ENCODE measurements at places on chromosomes 2 and 18. TPM values are rescaled to one million over a fixed set of nuclear protein-coding genes. Genes with fewer than 3 reads are reported as not detected.

- no peak for DNase-seq
Observed at GRCh38 chr2:196206804-196207203, 35.4 kb upstream of the STK17B start.

DNA sequence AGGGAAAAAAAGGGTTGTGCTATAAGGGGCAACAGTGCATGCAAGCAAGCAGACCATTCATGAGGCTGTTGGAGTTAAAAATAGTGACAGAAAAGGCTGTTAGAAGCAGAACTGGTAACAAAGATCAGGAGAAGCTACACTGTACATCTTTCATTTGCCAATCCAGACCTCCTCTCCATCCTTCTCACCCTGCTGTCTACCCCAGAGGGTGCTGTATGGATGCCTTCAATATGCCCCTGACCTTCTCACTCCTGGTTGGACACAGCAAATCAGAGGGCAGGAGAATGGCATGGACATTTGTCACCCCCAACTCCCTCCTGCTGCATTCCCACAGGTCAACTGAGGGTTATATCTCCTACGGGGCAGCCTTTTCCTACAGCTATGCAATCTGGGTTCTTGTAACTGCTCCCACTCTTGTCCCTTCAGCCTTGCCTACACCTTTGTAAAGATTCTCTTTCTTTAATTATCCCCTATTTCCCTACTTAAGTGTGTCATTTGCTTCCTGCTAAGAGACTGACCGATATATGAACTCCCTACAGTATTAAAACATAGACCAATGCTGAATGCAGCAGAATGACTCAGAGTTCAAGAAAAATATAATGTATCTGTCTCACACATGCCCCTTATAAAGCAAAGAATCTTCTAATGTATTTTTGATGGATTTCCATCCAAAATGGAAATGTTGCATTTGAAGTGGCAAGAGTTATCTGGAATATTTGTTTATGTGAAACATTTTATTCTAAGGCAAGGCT is 169.2 kb upstream of the NCKAP5 start:
- no peak for DNase-seq

- no peak for DNase-seq
Observed at GRCh38 chr2:174634130-174635014, 36.8 kb upstream of the WIPF1 start.

DNA sequence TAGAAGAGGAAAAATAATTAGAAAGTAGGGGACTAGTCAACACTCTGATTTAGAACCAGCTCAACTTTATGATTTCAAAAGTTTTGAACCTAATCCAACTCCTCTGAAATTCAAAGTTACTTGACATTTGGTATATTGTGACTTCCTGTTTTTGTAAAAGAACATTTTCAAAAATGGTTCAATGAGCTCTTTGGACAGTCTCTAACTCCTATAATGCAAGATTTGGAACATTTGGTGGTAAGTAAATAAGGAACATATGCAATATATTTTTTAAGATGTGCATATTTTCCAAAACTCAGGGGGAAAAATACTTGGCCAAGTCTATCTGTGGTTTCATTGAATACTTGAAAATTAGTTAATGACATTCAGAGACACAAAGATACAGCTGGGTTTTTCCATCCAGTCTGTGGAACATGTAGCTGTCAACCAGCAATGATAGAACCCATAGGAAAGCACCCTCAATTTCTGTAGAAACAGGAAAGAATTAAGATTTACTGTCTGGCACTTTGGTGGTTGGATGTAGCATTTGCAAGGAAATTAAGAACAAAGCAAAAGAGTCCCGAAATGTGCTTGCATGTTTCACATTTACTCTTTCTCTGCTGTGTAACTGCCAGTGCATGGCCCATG is 17.0 kb upstream of the ANKRD44 start:
- DNase-seq: no peak

DNA sequence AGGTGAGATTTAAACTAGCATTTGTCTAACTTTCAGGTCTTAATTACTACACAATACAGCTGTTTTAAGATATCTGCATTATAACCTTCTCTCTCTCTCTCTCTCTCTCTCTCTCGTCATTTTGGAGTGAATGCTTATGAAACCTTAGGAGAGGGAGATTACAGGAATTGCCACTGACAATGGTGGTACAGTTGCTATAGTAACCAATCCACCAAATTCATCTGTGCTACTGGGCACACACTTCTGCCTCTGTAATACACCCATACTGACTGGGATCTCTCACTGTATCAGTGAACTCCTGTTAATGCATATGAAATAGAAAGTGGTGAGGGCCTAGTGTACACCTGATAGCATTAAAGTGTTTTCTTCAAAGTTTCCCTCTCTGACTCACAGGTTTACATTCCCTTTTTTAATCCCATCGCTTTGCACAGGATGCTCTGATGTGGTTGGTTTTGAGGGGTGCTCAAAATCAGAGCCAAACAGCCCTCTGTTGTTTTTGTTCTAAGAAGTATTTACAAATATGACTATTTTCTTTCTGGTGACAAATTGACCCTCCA is 13.1 kb downstream of the KLHL14 start:
- no peak for DNase-seq

- no peak for DNase-seq
Observed at GRCh38 chr2:22894761-22895160, 490.2 kb upstream of the KLHL29 start.

DNA sequence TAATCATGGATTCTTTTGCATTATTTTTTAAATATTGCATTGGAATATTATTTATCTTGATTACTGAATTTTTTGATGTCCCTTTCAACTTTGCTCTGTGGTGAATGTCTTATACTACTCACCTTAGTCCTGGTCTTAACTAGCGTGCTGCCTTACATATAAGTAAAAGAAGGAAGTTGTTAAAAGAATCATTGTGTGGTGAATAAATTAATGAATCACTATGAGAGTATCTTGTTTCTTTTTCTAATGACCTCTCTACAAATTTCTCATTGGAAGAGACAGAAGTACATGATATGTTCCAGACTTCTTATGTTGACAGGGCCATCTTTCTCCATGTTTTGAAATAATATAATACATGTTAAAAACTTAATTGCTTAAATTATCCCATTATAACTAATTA is 432.6 kb upstream of the MMADHC start:
- no peak for DNase-seq

DNA sequence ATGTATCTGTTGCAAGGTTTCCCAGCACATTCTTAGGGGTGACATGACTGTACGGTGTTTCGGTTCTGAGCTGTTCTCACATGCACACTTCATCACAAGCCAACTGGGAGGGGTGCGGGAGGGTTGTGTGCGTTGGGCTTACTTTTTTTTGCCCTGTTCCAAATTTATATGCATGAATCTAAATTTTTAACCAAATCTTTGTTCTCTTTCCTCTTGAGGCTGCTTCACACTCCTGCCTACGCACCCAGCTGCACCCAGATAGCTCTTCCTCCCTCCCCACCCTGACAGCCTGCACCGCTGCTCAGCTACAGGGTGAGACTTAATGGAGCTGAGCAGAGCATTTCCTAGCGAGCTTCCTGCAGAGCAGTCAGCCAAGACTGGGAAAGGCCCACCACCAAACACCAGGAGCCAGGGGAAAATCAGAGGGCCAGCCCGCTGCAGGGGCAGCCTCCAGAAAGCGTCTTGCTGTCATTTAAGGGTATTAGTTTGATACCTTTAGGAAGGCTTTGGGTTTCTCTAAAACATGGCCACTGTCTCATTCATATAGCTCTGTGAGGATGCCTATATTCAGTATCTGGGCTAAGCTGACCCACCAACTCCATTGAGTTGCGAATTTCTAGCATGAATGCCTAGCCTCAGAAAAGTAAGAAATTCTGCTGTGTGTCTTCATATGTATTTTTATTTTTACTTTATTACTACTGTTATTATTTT is 84.5 kb downstream of the POU3F3 start:
- DNase-seq: no peak

- DNase-seq: no peak
Observed at GRCh38 chr2:72145289-72145657, 2.4 kb downstream of the CYP26B1 start.

VAMP8 gene
- total RNA-seq: 0.43 TPM

ACTG2 gene
- not detected for total RNA-seq

CPS1 gene
- total RNA-seq: 30.4 TPM
